ENCODE measurements at places on chromosomes 4 and X.
A peak's percentile ranks its signal among the peaks of the same experiment; 100 is the strongest.

DNA sequence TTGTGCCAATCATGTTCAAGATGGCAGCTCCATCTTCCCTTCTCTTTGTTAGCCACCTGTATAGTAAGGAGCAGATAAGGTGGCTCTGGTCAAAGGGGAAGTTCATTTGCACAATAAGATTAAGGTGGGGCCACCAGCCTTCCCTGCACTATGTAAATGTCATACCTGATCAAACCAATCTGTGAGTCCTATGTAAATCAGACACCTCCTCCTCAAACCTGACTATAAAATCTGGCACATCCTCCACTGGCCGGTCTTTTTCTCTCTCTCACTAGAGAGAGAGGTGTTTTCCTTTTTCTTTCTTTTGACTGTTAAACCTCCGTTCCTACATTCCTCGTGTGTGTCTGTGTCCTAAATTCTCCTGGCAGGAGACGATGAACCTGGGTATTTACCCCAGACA is 572.5 kb upstream of the AADAT start:
- no peak for DNase-seq

DNA sequence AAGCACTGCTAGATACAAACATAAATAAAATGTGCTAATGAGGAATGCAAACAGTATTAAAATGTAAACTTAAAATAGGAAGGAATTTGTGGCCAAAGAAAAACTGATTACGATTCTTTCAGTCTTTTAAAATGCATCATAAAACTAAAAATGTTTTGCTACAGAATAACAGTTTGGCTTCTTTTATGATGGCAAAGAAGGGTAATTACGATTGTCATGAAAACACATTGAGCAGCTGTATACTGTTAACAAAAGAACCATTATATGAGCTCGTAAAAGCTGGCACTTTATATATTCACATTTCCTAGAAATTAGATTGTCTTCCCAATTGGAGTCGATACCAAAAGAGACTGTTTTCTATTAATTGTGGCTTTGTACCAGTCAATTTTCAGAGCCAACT is 290.4 kb downstream of the NR3C2 start:
- no peak for DNase-seq

DNA sequence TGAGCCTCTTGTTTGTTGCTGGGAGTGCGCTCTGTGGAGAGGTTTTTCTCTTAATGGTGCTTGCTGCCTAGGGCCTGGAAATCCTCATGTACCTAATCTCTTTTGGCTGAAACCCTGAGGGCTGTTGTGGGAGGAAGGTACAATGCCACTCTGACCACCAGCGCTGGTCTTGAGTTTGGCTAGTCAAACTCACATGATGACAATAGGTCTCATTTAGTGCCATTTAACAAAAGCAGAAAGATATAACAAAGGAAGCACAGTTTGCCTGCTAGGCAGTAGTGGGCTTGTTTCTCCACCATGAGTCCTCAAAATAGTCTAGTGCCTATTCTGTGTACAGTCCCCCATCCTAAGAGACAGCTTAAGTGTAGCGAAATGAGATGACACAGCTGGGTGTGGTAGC is 111.3 kb downstream of the TSPAN7 start:
- no peak for DNase-seq

DNA sequence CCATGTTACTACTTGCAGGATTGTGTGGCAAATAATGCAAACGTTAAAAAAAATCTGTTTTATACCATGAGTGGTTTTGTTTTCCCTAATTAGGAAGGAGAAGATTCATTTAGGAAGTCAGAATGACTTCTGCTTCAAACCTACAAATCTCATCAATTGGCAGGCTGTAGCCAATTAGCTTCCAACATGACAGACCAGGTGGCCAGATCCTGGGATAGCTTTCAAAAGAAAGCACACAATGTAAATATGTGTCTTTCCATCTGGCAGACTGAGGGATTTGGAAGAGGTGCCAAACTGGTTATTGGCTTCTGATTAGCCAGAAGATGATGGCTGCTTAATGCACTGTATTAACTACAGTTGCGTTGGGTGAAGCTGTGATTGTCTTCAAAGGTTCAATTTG is 432.8 kb downstream of the ANKRD50 start:
- DNase-seq: no peak

DNA sequence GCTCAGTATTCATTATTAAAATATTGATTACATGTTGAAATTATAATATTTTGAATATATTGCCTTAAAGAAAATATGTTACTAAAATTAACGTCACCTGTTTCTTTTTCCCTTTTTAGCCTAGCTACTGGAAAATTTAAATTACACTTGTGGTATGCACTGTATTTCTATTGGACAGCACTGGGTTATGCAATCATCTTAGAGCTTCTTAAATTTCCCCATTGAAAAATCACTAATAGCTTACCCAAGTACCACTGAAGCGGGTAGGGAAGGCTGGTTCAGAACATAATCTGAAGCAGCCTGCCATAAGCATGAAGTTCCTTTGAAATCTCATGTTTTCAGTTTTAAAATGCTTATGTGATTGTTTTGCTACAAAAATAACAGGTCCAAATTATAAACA is 49.5 kb upstream of the TFDP3 start:
- peak; percentile 22 for DNase-seq

GRCh38 chr4:158553364-158553763 is 31.7 kb downstream of the RXFP1 start:
- no peak for DNase-seq

Measured in trophoblast cell (in vitro differentiated cells and primary cell).